Cortex of kidney (tissue), 1 donor: ENCODE measurements at places on chromosomes 13 and 19.

DNA sequence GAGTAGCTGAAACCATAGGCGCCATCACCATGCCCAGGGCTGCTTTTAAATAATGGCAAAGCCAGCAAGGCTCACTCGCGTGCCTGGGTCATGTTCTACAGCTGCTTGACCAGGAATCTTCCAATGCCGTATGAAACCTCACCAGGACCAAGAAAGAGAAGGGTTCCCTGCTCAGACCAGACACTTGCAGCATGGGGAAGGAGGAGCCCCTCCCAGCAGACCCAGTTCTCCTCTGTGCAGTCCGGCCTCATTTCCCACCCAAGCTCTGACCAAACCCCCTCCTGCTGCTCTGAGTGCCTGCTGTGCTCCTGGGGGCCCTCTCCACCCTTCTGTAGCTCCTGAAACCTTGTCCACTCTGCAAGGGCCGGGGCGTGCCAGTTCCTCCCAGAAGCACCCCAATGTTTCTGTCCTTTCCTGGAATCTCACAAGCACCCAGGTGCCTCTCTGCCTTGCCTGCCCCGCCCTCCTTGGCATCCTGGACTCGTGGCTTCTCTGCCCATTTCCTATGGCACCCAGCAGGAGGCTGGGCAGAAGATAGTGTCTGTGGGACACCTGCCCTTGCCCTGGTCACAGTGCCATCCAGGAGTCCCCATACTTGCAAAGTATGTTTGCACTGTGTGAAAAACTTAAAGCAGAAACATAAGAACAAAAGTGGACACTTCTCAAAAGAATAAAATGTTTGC, 6.8 kb upstream of the SLC7A9 start:
- no peak for DNase-seq

DNA sequence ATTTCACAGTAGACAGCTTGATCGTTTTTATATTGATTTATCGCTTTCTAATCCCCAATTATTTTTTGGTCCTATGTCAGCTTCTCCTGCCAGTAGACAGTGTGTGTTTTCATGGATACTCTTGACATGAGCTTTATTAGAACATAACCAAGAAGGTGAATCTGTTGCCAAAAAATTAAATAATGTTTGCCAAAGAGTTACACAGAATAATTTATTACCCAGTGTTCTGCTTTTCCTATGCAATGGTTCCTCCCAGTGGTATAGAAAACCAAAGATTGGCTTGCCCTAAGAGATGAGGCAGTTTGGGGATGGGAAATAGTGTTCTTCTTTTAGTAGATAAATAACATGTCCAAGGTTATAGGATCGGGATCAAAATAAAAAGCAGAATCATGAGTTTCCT, 8.5 kb upstream of the FRY start:
- DNase-seq, result no peak

DNA sequence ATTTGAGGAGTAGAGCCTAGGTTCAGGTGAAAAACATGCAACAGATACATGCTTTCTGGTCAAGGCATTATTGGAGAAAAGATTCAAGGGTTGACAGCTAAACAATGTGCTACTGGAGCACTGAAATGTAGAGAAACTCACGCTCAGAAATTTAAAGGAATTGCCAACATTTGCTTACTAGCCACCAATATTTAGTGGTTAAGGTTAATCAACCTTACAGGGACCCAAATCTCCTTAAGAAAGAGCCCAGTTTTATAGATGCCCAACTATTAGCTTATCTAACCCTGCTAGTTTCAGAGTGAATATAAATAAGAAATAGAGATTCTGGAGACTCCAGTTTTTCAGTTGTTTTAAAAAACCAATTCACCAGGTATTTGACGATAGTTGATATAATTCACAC, 203.6 kb downstream of the DACH1 start:
- DNase-seq, result no peak

DNA sequence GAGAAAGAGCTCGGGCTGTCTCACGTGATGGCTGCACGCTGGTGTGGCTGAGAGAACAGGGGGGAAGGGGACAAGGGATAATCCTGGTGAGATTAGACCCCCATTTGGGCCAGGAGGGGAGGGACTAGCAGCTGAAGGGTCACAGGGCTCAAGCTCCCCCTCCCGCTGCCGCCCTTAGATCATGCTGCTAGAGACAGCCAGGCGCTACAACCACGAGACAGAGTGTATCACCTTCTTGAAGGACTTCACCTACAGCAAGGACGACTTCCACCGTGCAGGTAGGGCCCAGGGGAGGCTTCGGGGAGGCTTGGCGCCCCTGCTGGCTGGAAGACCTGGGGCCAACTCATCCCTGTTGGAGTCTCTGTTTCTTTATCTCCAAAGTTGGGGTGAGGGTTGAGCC, 3.3 kb downstream of the NR1H2 start:
- DNase-seq, result no peak

DNA sequence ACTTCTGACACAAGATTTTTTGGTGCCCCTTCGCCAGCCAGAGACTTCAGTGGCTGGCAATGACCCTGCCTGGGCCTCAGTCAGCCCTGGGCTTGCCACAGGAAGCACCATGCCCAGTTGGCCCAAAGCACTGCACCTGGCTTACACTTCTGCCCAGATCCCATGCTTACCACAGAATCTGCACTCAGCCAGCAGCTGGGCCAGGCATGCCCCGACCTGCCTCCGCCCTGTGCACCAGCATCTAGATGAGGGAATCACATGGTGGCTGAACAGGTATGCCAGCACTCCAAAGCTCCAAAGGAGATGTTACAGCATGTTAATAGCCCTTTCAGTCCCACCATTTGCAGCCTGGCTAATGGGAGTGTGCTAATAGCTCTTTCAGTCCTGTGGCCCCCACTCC, 690.9 kb downstream of the SLITRK6 start:
- no peak for DNase-seq

DNA sequence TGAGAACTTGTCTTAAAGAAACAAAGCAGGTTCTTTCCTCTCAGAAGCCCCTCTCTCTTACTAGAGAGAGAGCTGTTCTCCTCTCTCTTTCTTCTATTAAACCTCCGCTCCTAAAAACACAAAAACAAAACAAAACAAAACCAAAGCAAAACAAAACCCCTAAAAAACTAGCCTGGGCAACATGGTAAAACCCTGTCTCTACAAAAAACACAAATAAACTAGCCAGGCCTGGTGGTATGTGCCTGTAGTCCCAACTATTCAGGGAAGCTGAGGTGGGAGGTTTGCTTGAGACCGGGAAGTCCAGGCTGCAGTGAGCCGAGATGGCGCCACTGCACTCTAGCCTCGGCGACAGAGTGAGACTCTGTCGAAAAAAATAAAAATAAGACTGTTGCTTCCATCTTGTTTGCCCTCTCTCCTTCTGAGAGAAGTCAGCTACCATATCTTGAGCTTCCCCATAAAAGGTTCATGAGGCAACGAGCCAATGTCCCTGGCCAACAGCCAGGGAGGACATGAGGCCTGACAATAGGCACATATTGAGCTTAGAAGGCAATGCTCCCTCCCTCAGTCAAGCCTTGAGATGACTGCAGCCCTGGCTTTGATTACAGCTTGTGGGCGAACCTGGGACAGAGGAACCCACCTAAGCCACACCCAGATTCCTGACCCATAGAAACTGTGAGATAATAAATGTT, 17.5 kb upstream of the FLT3 start:
- DNase-seq, result no peak

- no peak for DNase-seq
Measured at GRCh38 chr19:14786421-14786851, 8.1 kb upstream of the ADGRE2 start.

- no peak for DNase-seq
Measured at GRCh38 chr13:51955816-51956603, 55.2 kb downstream of the ATP7B start.

- DNase-seq, result no peak
Measured at GRCh38 chr19:36773223-36773579, 594 bp upstream of the ZNF850 start.

DNA sequence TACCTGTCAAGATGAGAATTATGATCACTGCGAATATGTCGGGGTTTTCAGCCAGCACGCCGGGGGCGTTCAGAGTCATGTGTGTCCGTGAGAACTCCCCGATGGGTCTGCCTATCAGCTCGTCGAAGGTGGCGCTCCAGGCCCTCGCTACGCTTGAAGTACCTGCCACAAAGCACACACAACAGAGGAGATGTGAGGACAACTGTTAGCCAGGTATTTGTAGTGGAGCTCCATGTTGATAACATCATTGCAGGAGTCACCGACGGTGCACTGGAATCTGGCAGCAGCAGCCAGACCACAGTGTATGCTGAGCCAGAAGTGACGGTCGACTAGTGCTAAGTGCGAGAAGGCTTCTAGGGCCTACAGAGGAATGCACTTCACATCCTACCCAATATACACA, 62.7 kb downstream of the SLC7A1 start:
- no peak for DNase-seq

DNA sequence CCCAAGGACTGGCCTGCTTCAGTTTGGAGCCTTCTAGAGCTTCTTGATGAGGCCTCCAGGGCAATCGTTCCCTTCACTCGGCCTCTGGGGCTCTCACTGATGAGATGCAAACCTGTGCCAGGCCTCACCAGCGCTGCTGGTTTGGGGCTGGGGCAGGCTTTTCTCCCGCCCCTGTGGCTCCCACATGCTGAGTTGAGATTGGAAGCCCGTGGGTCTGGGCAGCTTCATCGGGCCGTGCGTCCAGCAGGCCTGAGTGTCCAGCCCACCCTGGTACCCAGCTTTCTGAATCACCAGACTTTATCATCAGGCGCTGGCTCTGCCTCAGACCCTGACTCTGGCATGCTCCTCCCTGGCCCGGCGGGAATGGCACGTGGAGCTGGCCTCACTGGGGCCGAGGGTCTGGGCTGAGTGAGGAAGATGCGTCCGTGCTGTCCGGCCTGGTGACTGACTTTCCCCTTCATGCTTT, 4.3 kb downstream of the CALM3 start:
- DNase-seq, result no peak

GRCh38 chr13:104833221-104833620, 1702.2 kb downstream of the EFNB2 start:
- DNase-seq, result no peak

GRCh38 chr19:45947926-45948325, 25.7 kb downstream of the NOVA2 start:
- no peak for DNase-seq

GRCh38 chr19:55471266-55471665, 5.2 kb upstream of the ZNF628 start:
- no peak for DNase-seq

- DNase-seq, result no peak
Measured at GRCh38 chr13:74093691-74094090, 40.5 kb downstream of the KLF12 start.

GRCh38 chr19:55258476-55258827, 365 bp downstream of the PPP6R1 start:
- no peak for DNase-seq

GRCh38 chr19:45019187-45019586, 17.9 kb downstream of the RELB start:
- no peak for DNase-seq

GRCh38 chr19:38289955-38290354, 14.1 kb upstream of the C19orf33 start:
- no peak for DNase-seq

DNA sequence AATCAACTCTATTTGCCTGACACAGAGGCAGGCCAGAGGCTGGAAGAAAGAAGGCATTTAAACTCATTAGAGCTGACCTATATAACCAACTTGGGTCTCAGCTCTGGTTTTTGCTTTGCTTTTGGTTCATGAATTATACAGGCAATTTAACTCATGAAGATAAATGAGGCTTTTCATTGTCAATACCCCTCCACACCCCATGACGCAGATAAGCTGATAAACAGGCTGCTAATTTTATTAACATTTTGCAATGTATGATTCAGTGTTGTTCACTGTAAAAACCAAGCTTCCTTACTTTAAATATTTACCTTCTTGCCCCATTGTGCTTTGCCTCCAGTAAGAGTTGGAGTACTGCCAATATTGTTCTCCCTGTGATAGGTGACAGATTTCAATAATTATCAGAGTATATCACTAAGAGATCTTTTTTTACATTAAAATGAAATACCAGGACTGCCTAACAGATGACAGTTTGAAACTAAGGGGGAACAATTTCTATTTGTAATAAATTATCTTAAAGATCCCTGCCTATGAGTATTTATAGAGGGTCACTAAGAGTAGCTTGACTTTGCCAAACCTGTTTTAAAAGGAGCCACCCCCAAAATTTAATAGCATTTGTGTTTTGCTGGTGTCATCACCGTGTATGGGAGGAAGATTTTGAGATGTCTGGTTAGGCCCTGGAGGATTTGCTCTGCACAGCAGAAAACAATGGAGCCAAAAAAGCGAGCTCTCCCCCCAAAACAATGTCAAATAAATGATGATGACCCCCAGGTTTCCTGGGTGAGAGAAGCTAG, 472.7 kb upstream of the NBEA start:
- DNase-seq, result no peak

DNA sequence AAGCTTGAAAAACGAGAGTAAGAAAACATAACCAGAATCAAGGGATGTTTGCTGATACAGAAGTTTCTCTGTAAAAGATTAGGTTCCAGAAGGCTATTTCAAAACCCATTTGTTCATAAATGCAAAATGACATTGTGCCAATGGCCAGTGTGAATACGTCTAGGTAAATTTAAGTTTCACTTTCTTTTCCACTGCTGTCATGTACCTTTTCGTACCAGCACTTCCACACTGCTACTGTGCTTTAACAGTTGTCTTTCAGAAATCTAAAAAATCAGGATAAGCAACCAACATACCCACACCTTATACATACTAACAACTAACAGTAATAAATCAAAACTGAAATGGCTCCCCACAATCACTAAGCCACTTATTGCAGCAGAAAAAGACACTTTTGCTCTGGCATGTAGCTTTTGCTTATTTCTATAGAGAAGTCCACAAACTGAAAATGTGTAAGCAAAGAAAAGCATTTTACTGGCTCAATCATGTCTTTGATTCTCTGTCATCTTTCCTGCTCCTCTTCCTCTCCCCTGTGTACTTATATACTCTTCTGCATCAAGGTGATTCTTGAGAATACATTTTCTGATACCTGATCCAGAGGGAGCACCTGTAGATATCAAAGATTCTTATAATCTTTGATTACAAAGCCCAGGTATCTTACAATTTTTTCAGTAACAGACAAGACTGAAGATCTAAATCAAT, 34.3 kb downstream of the ELF1 start:
- DNase-seq, result no peak

GRCh38 chr13:30128591-30128990, 178.8 kb downstream of the KATNAL1 start:
- no peak for DNase-seq

GRCh38 chr13:113901231-113901630, 37.4 kb upstream of the GAS6 start:
- DNase-seq, result no peak

DNA sequence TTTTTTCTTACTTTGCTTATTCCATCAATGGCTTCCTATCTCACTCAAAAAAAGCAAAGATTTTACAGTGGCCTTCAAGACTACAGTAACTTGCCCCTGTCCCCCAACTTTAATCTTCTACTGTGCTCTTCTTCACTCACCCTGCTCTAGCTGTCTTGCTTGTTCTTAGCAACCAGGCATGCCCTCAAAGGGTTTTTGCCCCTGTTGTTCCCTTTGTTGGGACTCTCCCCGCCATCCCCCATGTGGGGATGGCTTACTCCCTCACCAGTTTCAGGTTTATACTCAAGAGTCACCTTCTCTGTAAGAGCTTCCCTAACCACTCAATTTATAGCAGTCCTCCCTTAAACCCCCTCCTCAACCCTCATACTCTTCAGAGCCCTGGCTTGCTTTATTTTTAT, 5.4 kb downstream of the MTMR6 start:
- no peak for DNase-seq
